NT2/D1 (cell line): ENCODE measurements at places on chromosomes 7 and 10.

- DNase-seq = no peak
These were observed 292.9 kb downstream of the PTEN start for GRCh38 chr10:88156341-88156740.

GRCh38 chr10:72015841-72016240, 51.6 kb downstream of the CHST3 start:
- no peak for DNase-seq

DNA sequence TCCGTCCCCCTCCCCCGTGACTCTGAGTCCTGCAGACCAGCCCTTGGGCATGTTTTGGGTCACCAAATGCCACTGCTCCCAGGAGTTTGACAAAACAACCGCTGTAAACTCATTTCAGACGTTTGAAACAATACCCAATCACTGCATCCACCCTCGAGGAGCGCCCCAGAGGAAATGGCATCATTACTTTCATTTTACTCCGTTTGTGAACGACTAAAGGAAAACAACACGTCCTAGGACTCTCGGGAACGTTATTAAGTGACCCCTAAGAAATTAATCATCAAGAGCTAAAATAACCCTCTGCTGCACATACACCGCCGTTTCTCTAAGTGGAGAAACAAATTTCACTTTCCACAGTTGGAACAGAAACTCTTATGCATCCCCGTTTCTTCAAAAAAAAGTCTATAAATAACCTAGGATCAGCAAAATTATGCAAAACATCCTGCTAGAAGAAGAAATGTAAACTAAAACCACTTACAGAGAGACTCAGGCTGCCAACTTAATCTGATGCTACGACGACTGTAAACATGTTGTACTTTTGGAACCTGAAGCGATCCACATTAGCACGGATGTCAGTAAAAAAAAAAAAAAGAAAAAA, 109.9 kb upstream of the EFCAB10 start:
- no peak for DNase-seq

GRCh38 chr7:69739190-69739589, 140.9 kb downstream of the AUTS2 start:
- DNase-seq = no peak

- DNase-seq = no peak
These were observed 4.8 kb downstream of the FGFR2 start for GRCh38 chr10:121593281-121594075.

- DNase-seq = no peak
These were observed 126.6 kb downstream of the LRRC4 start for GRCh38 chr7:127904670-127904985.

GRCh38 chr10:67550046-67550445, 145.9 kb downstream of the CTNNA3 start:
- DNase-seq = no peak

DNA sequence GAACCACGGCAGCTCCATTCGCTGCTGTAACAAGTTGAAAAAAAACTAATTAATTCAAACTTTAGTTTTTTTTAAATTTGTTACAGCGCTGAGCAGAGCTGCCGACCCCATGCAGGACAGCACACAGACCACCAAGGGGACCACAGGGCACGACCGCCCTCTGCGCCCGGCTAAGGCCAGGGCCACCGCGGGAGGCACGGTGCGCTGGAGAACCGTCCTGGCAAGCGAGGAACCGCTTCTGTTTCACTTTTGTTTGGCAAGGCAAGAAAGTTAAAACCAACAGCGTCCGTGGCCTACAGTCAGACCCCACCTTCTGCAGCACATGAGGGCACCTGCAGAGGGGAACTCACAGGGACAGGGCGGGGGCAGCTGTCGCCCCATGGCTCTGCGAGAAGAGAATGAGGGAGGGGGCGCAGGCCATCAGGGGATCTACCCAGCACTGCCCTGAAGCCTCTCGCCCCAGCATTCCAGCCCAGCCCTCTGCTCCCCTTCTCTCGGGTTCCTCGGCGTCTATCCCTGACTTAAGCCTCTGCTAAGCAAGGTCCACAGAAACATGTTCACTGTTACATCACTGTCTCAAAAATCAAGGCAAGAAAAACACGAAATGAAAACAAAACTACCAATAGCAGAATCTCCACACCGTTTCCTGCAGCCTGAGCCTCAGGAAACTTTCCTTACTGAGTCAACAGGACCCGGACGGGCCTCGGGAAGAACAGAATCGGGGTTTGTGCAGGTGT, 204.4 kb downstream of the DIP2C start:
- no peak for DNase-seq
